ENCODE measurements at places on chromosomes 2 and 18.

GRCh38 chr2:14363137-14363536 lies 269.4 kb upstream of the LRATD1 start:
- no peak for DNase-seq

- DNase-seq = peak; percentile 49
Measured at GRCh38 chr2:143946436-143947391, 573.2 kb downstream of the ZEB2 start.

DNA sequence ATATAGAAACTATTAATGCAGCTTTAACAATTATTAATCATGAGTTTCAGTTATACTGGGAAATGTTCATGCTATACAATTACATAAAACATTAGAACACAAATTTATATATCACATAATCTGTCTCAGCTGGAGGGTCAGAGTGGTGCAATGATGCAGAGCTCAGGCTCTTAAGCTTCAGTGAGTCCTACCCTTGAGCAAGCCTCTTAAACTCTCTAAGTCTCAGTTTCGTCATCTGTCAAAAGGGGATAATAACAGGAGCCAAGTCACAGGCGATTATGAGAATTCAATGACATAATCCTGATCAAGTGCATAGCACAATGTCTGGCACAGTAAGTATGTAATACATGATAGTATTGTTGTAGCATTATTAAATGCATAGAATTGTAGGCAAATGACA lies 46.0 kb downstream of the LAMA1 start:
- no peak for DNase-seq

GRCh38 chr2:189118386-189118785 lies 61.2 kb downstream of the COL5A2 start:
- DNase-seq = no peak

DNA sequence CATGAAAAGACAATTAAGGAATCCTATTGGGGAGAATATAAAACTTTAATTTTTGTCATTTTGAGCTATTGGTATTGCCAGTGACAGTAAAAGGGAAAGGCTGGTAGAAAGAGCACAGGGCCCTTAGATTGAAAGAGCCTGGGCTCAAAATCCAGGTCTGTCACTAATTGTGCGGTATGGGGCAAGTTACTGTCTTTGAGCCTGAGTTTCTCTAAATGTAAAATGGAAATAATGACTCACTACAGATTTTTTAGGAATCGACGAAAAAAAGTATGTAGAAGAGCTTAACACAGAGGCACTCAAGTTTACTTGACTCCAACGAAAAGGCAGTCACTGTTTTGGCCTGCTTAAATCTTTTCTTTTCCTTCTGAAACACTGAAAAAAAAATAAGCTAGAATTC lies 7.0 kb downstream of the NDUFV2 start:
- DNase-seq = no peak

DNA sequence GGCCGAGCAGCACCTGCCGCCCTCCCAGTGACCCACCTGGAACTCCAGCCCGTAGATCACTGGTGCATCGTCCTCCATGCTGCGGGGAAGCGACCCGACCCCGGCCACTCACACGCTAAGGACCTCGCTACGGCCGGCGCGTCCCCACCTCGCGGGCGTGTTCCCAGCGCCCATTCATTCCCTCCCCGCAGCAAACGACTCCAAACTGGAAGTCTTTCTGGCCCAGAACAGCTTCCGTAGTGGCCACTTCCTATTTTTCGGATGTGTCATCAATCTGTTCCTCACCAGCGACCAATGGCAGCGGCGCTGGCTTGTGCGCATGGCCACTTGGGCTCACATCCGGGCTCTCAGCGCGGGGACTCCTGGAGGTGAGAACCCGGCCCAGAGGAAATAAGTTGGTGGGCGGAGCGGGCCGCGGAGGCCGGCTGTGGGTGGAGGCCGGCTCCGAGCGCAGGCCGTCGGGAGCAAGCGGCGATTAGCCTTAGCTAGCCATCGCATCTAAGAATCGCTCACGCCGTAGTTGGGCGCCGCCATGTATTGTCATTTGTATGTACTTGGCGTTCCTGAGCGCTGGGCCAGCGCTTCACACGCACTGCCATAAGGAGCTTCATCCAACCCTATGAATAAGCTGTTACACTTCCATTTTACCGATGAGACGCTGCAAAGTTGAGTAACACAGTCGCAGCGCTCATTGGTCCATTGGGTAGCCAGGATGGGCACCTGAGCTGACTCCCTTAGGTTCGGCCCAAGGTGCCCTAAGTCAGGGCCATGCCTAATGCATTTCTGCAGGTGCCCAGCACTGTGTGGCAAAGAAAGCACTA lies at the start of gene EIPR1:
EIPR1 (minus strand) TSS at position 207 of the 821 bp plus-strand sequence; CDS start at position 78, 129 bp downstream.
- DNase-seq = peak; percentile 93

GRCh38 chr2:239946864-239947728 lies 78.0 kb downstream of the NDUFA10 start:
- no peak for DNase-seq

GRCh38 chr2:85604568-85605339 lies 2.3 kb upstream of the TMEM150A start:
- no peak for DNase-seq

DNA sequence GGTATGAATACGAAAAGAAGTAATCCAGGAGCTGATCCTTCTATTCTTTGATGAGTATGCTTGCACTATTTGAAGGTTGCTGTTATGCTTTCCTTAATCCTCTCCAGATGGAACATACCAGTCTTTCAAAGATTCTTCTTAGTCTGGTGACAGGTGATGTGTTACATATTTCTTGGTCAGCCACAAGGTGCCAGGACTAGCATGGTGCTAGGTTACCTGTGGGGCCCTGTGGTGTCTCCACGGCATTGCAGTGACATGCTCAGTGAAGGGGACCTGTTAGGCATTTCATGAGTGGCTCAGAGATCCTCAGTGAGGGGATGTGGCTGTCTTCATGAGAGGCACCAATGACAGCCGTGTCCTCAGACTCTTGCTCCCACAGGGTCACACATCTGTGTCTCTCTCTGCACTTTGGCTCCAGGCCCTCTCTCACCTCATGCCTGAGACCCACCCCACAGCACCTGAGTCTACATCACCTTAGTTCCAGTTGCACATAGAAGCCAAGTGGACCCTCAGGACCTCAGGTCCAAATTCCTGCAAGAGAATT lies 13.1 kb upstream of the RAB31 start:
- DNase-seq = no peak
